Stomach (tissue), 19 donors: ENCODE measurements at places on chromosomes 2 and 18. TPM values are rescaled to one million over a fixed set of nuclear protein-coding genes. Genes with fewer than 3 reads are reported as not detected.
A peak's percentile ranks its signal among the peaks of the same experiment; 100 is the strongest.

DNA sequence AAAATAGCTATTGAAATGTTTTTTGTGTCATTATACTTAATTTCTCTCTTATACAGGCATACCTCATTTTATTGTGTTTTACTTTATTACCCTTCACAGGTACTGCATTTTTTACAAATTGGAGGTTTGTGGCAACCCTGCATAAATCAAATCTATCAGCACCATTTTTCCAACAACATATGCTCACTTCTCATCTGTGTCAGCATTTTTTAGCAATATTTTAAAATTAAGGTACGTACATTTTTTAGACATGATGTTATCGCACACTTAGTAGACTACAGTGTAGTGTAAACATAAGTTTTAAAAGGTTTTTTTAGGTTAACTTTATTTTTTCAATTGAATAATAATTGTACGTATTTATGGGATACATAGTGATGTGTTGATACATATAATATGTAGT lies 30.8 kb upstream of the RALBP1 start:
- H3K27ac ChIP-seq = no peak overlapping the region
- H3K4me1 ChIP-seq = no peaks in the 10 kb centered on the region
- no peaks in the 10 kb centered on the region for H3K27me3 ChIP-seq
- no peak overlapping the region for H3K4me3 ChIP-seq
- DNase-seq = no peak

- H3K27me3 ChIP-seq = no peaks in the 10 kb centered on the region
- H3K36me3 ChIP-seq = no peaks in the 10 kb centered on the region
- H3K27ac ChIP-seq = no peak overlapping the region
- no peak overlapping the region for H3K4me3 ChIP-seq
Measured at GRCh38 chr2:71877636-71878035, 270.0 kb downstream of the CYP26B1 start.

DNA sequence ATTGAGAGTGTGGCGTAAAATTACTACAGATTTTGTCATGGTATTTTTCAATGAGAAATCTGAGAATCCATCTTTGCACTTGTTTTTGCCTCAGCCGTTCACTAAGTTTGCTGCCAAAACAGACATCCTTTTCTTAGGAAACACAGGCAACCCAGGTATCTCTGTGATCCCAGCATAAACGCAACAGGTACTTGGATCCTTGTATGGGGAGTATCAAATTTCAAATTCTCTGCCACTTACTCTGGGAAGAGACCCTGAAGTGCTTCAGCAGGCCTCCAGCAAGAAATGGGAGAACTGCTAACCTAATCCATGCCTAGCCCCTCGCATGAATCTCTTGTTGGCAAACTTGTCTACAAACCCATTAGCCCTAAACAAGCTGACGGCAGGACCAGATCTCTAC lies 83.1 kb downstream of the BCL11A start:
- H3K36me3 ChIP-seq = no peaks in the 10 kb centered on the region
- peaks cover 16% of the 10 kb centered on the region for H3K4me1 ChIP-seq
- no peaks in the 10 kb centered on the region for H3K27me3 ChIP-seq
- no peak overlapping the region for H3K4me3 ChIP-seq

- peaks cover 40% of the 10 kb centered on the region for H3K4me1 ChIP-seq
- peak overlapping the region; percentile 94 for H3K4me3 ChIP-seq
Measured at GRCh38 chr18:75211002-75211621, 515 bp downstream of the TSHZ1 start.

DSC2 gene
- 0.58 TPM for total RNA-seq

- no peaks in the 10 kb centered on the region for H3K4me1 ChIP-seq
- peaks cover 21% of the 10 kb centered on the region for H3K36me3 ChIP-seq
- peak; percentile 35 for DNase-seq
- no peak overlapping the region for H3K27ac ChIP-seq
- H3K27me3 ChIP-seq = no peaks in the 10 kb centered on the region
Measured at GRCh38 chr2:72953976-72954375, 36.7 kb downstream of the EMX1 start.

GRCh38 chr2:76610451-76610850 lies 899.7 kb upstream of the GCFC2 start:
- no peaks in the 10 kb centered on the region for H3K36me3 ChIP-seq
- H3K4me3 ChIP-seq = no peak overlapping the region
- no peaks in the 10 kb centered on the region for H3K4me1 ChIP-seq

DNA sequence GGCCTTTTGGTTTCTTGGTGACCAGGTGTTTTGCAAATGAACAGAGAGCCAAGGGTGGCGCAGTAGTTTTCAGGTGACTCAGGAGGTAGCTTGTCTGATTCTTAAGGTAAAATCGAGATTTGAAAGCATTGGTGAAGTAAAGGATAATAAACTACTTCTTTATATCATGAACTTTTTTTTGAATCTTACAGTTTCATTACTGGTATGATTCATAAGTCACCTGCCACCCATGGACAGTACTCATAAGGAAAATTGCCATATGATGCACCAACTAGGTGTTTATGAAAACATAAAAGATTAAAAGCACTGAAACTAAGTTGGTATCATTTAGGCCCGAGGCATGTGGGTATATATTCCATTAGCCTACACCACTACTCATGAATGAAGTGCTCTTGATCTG lies 84.1 kb upstream of the MGAT5 start:
- peaks cover 23% of the 10 kb centered on the region for H3K4me1 ChIP-seq
- DNase-seq = no peak
- H3K27me3 ChIP-seq = no peaks in the 10 kb centered on the region
- H3K4me3 ChIP-seq = no peak overlapping the region
- H3K27ac ChIP-seq = no peak overlapping the region
- H3K36me3 ChIP-seq = no peaks in the 10 kb centered on the region

GRCh38 chr2:25483607-25484266 lies 142.0 kb upstream of the DNMT3A start:
- no peak overlapping the region for H3K4me3 ChIP-seq
- H3K36me3 ChIP-seq = peaks cover 5% of the 10 kb centered on the region
- no peaks in the 10 kb centered on the region for H3K27me3 ChIP-seq
- DNase-seq = no peak
- no peak overlapping the region for H3K27ac ChIP-seq

GRCh38 chr18:6781796-6782195 lies 52.3 kb downstream of the ARHGAP28 start:
- H3K4me3 ChIP-seq = no peak overlapping the region
- no peak for DNase-seq
- H3K27me3 ChIP-seq = no peaks in the 10 kb centered on the region
- H3K27ac ChIP-seq = peak overlapping the region; percentile 7
- no peaks in the 10 kb centered on the region for H3K36me3 ChIP-seq
- peaks cover 11% of the 10 kb centered on the region for H3K4me1 ChIP-seq

DNA sequence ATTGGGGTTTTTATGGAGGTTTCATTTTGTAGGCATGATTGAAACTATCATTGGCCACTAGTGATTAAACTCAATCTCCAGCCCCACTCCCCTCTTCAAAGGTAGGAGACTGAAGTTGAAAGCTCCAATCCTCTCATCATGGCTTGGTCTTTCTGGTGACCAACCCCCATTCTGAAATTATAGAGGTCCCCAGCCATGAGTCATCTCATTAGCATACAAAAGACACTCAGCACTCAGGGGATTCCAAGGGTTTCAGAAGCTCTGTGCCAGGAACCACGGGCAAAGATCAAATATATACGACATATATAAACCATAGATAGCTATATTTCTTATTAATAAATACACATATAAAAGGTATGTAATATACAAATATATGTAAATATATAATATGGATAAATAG lies 256.0 kb upstream of the POU3F3 start:
- no peak overlapping the region for H3K27ac ChIP-seq
- no peak overlapping the region for H3K4me3 ChIP-seq

DNA sequence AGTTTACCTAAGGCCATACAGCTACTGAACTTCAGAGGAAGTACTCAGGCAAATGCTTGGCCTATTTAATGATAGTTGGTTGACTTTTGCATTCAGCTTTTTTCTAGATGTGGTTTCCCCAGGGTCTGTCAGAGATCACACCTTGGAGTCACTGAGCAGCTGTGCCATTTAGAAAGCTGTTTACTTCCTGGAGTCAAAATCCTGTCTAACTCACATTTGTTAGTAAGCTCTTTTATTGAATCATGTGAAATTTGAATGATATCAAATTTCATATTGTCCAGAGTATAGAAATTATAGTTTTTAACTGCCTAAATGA lies 7.6 kb upstream of the TRIB2 start:
- H3K27ac ChIP-seq = no peak overlapping the region
- peak; percentile 53 for DNase-seq

SCN7A gene
- 40.8 TPM for total RNA-seq

DNA sequence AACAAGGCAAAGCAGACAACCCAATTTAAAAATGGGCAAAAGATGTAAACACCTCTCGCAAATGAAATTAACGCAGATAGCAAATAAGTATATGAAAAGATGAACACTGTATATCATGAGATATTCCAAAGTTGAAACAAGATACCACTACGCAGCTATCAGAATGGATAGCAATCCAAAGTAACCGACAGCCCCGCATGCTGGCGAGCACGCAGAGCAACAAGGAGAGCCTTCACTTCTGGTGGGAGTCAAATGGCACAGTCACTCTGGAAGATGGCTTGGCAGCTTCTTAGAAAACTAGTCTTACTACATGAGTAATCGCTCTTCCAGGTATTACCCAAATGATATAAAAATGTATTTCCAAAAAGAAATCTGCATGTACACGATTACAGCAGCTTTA lies 1.4 kb downstream of the NDUFA10 start:
- no peaks in the 10 kb centered on the region for H3K27me3 ChIP-seq
- H3K27ac ChIP-seq = no peak overlapping the region
- H3K4me1 ChIP-seq = peaks cover 26% of the 10 kb centered on the region
- H3K36me3 ChIP-seq = peaks cover 26% of the 10 kb centered on the region
- no peak for DNase-seq

MRO gene
- not detected for total RNA-seq

TDRD15 gene
- total RNA-seq = not detected

DNA sequence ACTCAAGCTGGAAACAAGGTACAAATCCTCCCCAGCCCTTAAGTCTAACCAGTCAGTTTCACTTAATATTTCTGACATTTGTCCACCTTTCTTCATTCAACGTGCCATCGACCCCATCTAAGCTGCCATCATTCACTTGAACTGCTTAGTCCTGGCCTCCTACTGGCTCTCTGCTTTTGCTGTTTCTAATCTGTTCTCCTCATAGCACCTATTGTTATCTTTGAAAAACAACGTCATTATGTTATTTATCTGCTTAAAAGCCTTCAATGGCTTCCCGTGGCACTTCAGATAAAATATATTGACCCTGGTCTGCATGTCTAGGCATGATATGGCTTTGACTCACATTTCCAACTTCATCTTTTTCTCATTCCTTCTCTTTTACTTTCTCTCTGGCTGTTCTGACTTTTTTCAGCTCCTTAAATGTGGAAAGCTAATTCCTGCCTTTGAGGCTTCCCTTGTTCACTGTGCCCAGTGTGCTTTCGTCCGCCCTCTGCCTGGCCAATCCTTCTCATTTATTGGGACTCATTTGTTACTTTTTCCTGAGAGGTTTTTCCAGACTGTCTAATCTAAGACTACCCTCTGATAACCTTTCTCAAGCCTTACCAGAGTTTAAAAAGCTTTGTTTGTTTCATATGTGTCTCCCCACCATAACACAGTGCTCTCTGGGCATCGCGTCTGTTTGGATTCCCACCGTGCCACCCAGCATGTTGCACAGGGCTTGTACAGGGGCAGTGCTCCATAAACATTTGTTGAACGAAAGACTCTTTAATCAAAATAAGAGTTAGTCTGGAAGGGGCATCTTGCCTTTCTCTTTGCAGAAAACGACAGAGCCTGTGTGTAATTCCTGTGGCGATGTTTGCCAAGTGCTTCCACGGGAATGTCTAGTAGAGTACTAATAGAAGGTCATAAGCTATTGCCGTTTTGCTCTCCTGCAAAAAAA lies 183.9 kb downstream of the FMNL2 start:
- no peak for DNase-seq
- H3K4me3 ChIP-seq = no peak overlapping the region
- H3K27ac ChIP-seq = peak overlapping the region; percentile 6
- no peaks in the 10 kb centered on the region for H3K36me3 ChIP-seq
- no peaks in the 10 kb centered on the region for H3K27me3 ChIP-seq

SPHKAP gene
- not detected for total RNA-seq

KIAA2012 gene
- not detected for total RNA-seq

- peaks cover 3% of the 10 kb centered on the region for H3K36me3 ChIP-seq
- no peak for DNase-seq
- H3K27me3 ChIP-seq = no peaks in the 10 kb centered on the region
- H3K4me1 ChIP-seq = peaks cover 22% of the 10 kb centered on the region
- no peak overlapping the region for H3K27ac ChIP-seq
- no peak overlapping the region for H3K4me3 ChIP-seq
Measured at GRCh38 chr2:196988639-196989038, 62.1 kb upstream of the PGAP1 start.

DNA sequence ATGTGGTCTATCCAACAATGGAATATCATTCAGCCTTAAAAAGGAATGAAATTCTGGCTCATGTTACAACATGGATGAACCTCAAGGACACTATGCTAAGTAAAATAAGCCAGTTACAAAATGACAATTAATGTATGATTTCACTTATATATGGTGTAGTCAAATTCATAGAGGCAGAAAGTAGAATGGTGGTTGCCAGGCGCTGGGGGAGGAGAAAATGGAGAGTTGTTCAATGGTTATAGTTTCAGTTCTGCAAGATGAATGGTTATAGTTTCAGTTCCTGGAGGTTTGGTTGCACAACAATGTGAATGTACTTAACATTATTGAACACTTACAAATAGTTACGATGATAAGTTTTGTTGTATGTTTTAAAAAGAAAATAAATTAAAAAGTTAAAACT lies 79.2 kb upstream of the IL1R2 start:
- no peak overlapping the region for H3K27ac ChIP-seq
- DNase-seq = peak; percentile 14
- H3K36me3 ChIP-seq = no peaks in the 10 kb centered on the region
- no peak overlapping the region for H3K4me3 ChIP-seq

- H3K27ac ChIP-seq = no peak overlapping the region
- no peaks in the 10 kb centered on the region for H3K36me3 ChIP-seq
- no peaks in the 10 kb centered on the region for H3K27me3 ChIP-seq
- no peak for DNase-seq
- H3K4me1 ChIP-seq = no peaks in the 10 kb centered on the region
- no peak overlapping the region for H3K4me3 ChIP-seq
Measured at GRCh38 chr2:224786848-224787247, 70.7 kb upstream of the CCDC195 start.

DNA sequence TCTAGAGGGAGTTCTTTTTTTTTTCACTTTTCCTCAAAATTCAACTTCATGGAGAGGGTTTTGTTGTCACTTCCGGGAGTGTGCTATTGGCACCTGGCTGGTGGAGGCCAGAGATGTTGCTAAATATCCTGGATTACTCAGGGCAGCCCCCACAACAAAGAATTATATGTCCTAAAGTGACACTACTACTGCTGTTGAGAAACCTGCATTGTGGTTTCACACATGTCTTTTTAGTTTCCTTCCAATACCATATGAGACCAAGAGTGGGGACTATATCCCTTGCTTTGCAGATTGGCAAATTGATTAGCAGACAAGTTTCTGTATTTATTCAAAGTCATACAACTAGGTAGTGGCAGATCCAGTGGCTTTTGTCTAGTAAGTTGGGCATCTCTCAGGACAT lies 826.8 kb downstream of the TRIB2 start:
- no peak overlapping the region for H3K4me3 ChIP-seq
- DNase-seq = no peak
- no peak overlapping the region for H3K27ac ChIP-seq
- no peaks in the 10 kb centered on the region for H3K27me3 ChIP-seq

DNA sequence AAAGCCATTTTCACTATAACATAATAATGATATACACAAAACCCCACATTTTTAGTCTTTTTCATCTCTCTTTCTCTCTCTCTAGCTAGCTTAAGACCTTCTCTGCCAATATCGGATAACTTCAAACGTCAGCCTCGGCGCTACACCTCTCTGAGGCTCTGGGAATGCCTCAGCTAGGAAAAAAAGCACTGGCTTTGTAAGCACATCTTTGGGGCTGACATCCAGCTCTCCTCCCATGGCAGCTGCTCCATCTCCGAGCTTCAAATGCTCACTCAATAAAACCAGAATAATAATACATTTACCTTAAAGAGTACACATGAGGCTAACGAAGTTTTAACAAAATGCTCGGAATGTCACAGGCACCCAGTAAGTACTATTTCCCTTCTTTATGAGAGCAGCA lies 10.8 kb downstream of the RNU4ATAC start:
- no peak overlapping the region for H3K4me3 ChIP-seq
- DNase-seq = no peak
- no peaks in the 10 kb centered on the region for H3K36me3 ChIP-seq
